ENCODE measurements at places on chromosomes 11 and 22.

DNA sequence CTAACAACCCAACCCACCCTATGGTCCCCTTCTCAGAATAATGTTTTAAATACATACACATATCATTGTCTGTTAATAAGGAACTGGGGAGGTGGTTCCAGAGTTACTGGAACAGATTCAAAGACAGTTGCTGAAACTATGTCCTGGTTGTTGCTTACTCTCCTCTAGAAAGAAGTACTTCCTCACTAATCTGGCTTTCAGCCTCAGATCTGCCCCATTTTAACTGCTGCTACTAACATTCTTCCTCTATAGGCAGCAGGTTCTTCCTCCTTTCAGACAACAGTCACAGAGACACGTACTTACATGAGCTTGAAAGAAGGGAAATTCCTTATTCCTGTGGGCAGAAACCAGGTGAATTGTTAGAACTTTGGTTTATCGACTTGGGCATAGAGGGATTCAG is 8.1 kb upstream of the NEU3 start:
- no peak for DNase-seq

DNA sequence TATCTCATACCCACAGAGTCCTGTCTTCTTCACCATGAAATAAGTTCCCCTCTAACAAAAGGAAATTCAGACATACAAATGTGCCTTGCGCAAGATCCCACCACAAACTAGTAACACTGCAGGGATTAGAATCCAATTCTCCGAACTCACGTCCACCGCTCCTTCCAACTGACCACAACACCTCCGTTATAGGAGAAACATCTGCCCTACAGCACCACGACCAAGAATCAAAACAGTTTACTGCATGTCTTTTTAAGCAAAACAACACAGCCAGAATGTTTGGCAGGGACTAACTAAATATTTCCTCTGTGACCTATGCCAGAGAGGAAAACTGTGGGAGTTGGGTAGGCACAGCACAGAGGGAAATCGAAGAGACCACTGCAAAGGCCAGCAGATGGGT is 72.7 kb upstream of the AKIP1 start:
- DNase-seq, result no peak

DNA sequence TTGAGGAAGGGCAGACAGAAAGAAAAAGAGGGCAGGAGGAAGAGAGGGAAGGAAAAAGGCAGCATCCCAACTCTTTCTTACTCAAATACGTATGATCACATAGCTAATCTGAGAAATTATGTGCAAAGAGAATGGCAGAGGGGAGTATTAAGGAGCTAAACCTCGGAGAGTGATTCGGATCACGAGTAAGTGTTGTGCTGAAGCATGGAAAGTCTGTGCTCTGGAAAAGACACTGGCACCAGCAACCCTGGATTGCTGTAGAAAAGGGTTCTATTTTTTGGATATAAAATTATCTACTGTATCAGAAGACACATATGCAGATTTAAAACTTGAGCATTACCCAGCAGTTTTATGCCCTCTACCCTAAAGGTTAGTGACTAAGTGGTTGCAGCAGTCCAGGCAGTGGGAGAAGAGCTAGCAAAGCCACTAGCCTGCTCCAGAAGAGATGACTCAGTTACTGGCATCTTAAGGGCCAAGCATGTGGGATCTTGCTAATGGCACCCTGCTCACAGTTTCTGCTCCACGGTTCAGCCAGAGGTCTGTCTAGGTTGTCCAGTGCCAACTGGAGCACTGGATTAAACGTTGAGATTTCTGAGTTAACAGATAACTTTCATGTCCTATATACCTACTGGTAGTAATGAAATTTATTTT is 151.7 kb downstream of the SWAP70 start:
- no peak for DNase-seq

GRCh38 chr22:22711532-22711913 is 67.1 kb downstream of the GGTLC2 start:
- no peak for DNase-seq

DNA sequence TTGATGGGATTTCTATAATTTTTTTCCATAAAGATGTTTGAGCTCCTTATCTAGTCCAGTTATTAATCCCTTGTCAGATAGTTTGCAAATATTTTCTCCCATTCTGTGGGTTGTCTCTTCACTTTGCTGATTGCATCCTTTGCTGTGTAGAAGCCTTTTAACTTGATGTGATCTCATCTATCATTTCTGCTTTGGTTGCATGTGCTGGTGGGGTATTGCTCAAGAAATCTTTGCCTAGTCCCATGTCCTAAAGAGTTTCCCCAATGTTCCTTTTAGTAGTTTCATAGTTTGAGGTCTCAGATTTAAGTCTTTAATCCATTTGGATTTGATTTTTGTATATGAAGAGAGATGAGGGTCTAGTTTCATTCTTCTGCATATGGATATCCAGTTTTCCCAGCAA is 1.7 kb upstream of the IL2RB start:
- DNase-seq, result no peak

- peak; percentile 26 for DNase-seq
These were observed at the start of gene OR51D1 for GRCh38 chr11:4636962-4637661. Gene OR51D1 (plus strand): TSS chr11:4637477. CDS start chr11:4639791, 2,314 bp downstream.

DNA sequence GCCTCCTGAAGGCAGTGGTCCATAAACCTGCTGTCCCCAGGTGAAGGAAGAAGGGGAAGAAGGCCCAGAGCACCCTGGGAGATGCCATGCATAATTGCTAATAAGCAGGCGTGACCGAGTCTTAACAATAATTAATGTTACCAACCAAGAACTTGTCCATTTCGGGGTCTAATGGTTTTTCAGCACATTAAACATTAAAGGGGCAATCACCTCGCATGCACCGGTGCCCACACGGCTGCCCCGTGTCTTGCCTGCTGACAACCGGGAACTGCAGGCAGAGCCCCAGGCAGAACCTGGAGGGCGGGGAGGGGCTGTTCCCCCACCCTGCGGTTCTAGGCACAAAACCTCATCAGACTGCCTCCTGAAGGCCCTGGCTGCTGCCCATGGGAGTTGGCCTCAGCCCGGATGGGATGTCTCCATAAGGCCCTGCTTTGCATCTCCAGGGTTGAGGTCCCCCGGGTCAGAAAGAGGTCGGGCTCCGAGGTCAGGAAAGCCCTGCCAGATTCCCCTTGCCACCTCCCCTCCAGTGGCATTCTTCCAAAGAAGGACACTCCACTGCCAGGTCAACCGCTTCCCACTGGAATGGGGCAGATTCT is 169.0 kb downstream of the BUD13 start:
- DNase-seq, result no peak

DNA sequence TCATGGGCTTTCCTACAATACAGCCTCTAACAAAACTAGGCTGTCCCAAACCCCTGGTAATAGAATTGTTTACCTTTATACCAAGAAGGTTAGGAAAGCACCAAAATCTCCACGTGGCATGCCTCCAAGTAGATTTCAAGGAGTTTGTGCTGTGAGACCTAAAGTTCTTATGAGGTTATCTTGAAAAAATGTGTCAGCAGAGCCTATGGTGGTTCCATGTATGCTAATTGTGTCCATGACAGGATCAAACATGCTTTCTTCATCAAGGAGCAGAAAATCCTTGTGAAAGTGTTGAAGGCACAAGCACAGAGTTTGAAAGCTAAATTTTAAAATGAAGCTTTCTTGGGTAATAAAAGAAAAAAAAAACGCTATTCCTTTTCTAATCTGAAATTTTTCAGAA is 36.2 kb downstream of the CCDC73 start:
- no peak for DNase-seq

GRCh38 chr22:45597460-45598192 is 74.0 kb upstream of the ATXN10 start:
- DNase-seq, result no peak

- DNase-seq, result no peak
These were observed 60.6 kb upstream of the RASD2 start for GRCh38 chr22:35479985-35480550.

GRCh38 chr11:76623171-76623883 is 47.2 kb downstream of the LRRC32 start:
- DNase-seq, result no peak

GRCh38 chr11:709109-709997 is 3.3 kb downstream of the EPS8L2 start:
- DNase-seq, result no peak

DNA sequence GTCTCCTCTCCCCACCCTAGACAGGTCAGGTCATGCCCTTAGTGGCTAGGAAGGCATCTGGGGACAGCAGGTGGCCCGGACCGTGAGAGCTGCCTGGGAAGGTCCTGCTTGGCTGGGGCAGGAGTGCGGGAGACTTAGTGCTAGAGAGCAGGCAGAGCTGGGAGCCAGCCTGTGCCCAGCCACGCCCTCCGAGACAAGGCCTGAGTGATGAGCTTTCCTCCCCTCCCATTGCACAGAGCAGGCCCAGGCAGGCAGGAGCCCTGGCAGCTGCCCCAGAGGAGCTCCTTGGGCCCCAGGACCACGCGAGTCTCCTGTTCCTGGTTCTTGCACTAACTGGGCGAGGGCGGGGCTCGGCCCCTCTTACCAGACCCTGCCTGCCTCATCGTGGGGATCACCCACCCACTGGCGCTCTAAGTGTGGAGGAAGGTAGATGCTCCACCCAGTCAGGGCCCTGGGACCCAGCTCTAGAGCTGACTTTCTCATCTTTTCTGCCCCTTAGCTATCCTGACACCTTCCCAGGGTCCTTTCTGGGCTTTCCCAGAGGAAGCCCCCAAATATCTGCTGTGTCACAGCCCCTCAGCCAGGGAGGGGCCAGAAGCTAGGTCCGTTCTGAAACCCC is 44.9 kb downstream of the MACROD1 start:
- peak; percentile 35 for DNase-seq

- DNase-seq, result peak; percentile 71
These were observed 497.2 kb downstream of the NTM start for GRCh38 chr11:131867457-131868257.

DNA sequence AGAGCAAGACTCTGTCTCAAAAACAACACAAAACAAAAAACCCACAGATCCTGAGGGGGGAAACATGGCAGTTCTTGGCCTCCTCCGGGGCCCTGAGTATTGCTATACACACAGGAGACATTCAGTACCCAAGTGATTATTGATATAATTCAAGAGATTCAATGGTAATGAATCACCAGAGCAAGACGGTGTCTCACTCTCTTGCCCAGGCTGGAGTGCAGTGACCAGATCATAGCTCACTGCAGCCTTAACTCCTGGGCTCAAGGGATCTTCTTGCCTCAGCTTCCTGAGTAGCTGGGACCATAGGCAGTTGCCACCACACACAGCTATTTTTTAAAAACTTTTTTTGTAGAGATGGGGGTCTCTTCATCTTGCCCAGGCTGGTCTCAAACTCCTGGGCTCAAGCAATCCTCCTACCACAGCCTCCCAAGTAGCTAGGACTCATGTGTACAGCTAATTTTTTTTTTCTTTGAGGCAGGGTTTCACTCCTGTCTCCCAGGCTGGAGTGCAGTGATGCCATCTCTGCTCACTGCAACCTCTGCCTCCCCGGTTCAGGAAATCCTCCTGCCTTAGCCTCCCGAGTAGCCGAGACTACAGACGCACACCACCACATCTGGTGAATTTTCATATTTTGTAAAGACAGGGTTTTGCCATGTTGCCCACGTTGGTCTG is 21.8 kb upstream of the PIK3C2A start:
- DNase-seq, result no peak

DNA sequence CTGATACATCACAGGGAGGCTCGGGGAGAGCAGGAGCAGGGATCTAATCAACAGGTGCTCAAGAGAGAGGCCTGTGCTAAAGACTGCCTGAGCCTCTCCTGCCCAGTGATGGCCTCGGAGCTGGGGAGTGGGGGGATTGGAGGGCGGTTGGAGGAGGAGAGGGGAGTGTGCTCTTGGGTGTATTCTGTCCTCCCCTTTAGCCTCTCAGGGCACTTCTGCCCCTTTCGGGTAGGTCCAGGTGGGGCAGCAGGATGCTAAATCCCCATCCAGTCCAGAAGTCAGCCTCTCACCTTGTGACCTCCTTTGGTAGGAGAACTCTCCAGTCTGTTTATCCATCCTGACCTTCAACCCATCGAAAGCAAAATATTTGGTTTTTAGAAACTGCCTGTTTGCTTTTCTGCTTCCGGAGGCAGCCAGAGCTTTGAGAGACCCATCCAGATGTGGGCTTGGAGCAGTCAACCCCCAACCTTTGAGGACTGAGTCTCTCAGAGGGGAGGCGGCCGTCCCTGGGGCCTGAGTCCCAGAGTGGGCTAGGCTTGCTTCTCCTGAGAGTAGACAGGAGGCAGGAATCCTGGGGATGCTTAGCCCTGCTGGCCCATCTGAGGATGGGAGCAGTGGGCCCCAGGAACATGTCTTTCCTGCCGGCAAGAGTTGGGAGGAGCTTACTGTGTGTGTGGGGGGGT is 105.2 kb upstream of the SYT13 start:
- no peak for DNase-seq

DNA sequence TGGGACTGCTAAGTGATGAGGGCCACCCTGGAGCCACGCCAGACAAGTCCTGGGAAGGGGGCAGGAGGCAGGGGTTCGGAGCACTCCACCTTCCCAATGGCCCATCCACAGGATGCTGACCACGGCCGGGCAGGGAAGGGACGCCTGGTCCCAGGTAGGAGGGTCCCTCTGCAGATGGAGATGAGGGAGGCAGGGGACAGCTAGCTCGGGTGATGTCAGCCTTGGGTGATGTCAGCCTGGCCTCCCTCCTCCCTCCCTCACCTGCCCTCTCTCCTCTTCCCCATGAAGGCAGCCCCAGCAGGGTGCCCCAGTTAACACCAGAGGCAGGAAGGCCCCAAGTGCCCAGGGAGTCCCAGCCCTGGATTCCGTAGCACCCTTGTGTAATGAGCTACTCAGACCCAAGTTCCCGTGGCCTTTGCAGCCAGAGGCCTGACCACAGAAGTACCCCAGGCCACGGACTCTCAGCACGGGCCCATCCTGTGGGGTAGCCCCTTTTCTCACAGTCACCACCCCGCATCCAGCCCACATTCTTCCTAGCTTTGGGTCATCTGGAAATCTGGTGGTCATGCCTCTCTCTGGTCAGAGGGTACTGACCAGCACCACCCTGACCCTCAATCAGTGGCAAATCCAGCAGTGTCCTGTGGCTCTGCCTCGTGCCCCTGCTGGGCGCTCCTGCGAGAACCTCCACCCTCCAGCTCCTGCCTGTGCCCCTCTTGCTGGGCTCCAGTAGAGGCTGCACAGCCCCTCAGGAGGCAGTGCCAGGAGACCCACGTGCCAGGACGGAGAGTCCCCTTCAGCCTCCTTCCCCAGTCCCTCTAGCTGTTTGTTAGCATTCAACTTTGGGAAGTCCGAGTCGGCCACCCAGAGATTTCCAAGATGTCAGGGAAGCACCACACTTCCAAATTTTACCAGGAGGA is 47.4 kb downstream of the SHANK2 start:
- no peak for DNase-seq

GRCh38 chr11:75342231-75342918 is 9.1 kb downstream of the ARRB1 start:
- no peak for DNase-seq

GRCh38 chr11:103368145-103368544 is 258.9 kb downstream of the DYNC2H1 start:
- no peak for DNase-seq

- no peak for DNase-seq
These were observed 598 bp downstream of the CABIN1 start for GRCh38 chr22:24011735-24012068.

- no peak for DNase-seq
These were observed 5.9 kb downstream of the PAK1 start for GRCh38 chr11:77467993-77468392.

Data from spinal cord (tissue), 10 donors.